ENCODE measurements at places on chromosomes 13 and 19.

GRCh38 chr19:17861542-17862402, 2.1 kb downstream of the RPL18A start:
- DNase-seq = no peak

- no peak for DNase-seq
Observed at GRCh38 chr19:49423071-49423984, at the start of gene PTH2. PTH2 (minus strand) TSS chr19:49423441; CDS start chr19:49423339, 102 bp downstream.

DNA sequence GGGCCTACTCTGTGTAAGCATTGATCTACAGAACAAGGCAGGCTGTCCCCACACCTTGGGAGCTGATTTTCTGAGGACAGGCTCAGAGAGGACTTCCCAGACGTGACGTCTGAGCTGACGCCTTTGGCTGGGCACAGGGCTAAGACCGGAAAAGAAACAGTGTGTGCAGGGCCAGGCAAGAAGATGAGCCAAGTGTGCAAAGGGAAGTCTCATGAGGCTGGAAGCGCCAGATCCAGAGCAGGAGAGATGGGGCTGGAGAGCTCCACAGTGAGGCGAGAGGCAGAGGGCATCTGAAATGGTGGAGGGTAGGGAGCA, 12.7 kb downstream of the IGLON5 start:
- no peak for DNase-seq

GRCh38 chr13:111006506-111007031, 91.7 kb upstream of the ANKRD10 start:
- peak; percentile 31 for DNase-seq

DNA sequence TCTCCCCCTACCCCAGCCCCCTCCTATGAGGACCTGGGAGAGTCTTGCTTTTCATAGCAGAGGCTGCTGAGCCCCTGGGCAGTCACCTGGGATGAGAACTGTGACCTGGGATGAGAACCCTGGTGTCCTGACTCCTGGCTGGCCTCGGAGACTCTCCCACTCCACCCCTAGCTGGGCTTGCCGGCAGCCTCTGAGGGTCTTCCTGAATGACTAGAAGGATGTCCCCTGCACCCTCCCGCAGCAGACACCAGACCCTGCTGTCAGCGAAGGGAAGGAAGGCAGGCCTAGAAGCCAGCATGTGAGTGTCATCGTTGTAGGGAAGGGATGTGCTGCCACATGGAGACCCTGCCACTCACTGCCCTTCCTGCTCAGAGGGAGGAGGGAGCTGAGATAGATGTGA, 203.4 kb upstream of the ZNF536 start:
- no peak for DNase-seq

GRCh38 chr19:4374498-4375163, 25.7 kb downstream of the SH3GL1 start:
- peak; percentile 67 for DNase-seq

- peak; percentile 56 for DNase-seq
Observed at GRCh38 chr19:5547881-5548280, 19.9 kb downstream of the TINCR start.

DNA sequence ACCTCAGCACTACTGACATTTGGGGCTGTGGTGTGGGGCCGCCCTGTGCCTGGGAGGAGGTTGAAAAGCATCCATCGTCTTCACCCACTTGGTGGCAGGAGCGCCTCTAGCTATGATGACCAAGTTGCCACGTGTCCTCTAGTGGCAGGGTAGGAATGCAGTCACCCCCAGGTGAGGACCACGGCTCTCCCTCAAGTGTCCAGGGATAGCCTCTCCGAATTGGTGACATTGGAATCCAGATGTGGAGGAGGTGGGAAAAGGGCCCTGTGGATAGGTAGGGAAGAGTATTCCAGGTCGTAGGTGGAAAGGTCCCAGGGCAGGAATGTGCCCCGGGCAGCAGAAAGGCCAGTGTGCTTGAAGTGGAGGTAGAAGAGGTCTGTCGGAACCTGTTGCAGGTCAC, 37.6 kb downstream of the ARHGEF18 start:
- peak; percentile 17 for DNase-seq

DNA sequence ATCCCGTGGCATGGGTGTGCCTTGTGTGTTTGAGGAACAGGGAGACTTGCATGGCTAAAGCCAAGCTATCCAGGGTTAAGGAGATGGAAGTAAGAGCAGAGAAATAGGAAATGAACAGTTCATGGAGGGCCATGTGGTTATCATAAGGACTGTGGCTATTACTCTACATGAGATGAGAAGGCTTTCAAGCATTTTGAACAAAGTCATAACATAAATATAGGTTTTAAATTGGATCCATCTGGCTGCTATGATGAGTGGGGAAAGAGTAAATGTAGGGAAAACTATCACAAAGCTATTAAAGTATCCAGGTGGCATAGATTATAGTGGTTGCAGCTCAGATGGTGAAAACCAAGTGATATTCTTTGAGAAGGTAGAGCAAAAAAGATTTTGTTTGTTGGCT, 184.1 kb downstream of the PCDH17 start:
- peak; percentile 1 for DNase-seq
